NB4 (cell line): ENCODE measurements at places on chromosomes 16 and 17.
A peak's percentile ranks its signal among the peaks of the same experiment; 100 is the strongest.

DNA sequence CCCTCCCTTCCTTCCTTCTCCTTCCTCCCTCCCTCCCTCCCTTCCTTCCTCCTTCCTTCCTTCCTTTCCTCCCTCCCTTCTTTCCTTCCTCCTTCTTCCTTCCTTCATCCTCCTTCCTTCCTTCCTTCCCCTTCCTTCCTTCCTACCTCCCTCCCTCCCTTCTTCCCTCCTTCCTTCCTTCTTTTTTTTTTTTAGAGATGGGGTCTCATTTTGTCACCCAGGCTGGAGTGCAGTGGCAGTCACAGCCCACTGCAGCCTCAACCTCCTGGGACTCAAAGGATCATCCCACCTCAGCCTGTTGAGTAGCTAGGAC is 44.6 kb downstream of the COX4I1 start:
- DNase-seq, result no peak

GRCh38 chr17:70313086-70313852 is 143.9 kb downstream of the KCNJ2 start:
- DNase-seq, result no peak

DNA sequence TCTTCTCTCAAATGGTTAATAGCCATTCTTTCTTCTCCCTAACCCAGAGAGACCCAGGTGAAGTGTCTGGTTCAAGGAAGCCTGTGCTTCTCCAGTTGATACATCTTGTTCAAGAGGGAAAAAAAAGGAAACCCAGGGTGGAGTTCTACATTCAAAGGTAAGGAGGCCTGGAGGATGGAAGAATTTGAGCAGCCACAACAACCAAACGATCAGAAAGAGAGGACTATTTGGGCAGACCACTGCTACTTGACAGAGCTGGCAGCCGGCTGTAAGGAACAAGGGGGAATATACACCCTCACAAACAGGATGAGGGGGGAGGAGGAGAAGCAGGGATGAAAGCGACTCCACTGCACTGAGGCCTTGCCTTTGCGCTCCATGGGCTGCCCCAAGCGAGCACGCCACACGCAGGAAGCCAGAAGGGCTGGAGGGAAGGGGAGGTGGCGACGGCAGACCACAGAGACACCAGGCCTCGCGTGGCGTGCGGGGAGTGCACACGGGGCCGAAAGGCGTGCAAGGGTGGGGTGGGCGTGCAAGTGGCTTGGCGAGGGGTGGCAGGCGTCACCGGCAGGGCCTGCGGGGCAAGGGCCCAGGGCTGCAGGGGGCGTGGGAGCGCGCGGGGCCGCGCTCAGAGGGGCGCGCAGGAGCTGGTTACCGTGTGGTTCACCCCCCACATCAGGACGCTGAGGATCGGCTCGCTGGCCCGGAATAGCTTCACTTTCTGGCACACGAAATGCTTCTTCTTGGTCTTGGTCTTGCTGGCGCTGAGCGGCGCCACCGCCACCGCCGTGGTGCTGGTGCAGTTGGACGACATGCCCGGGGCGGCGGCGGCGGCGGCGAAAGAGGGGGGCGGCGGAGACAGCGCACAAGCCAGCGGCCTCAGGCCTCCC is 499 bp downstream of the PIP4K2B start:
- peak; percentile 74 for DNase-seq

DNA sequence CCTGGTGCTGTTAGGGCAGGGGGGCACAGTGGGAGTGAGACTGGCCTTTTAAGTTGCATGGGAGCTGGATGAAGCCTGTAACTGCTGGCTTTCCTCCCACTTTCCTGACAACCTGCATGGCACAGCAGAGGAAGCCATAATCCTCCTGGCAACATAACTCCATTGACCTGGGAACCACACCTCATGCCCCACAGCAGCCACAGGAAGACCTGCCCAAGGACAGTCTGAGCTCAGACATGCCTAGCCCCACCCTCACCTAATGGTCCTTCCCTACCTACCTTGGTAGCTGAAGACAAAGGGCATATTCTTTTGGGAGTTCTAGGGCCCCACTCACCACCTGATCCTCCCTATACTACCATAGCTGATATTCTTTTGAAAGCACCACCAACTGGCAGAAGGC is 482.2 kb upstream of the TOM1L1 start:
- no peak for DNase-seq

DNA sequence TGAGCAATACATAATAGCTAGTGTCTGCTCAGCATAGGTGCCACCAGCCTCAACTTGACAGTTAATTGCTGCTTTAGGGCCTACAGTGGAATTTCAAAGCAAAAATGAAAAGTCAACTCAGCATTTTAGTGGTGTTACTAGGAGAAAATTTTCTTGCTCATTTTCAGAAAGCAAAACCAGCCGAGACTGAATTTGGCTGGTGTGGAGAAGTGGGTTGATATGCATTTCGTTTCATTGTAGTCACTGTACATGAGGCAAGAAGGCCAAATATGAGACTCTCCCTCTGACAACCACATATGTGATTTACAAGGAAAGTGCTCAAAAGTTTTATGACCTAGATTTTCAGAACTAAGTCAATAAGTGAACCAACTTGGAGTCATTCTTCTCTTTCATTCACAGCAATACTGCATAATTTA is 54.0 kb downstream of the DUSP14 start:
- DNase-seq, result no peak

GRCh38 chr16:11621920-11622651 is 35.4 kb upstream of the LITAF start:
- no peak for DNase-seq

DNA sequence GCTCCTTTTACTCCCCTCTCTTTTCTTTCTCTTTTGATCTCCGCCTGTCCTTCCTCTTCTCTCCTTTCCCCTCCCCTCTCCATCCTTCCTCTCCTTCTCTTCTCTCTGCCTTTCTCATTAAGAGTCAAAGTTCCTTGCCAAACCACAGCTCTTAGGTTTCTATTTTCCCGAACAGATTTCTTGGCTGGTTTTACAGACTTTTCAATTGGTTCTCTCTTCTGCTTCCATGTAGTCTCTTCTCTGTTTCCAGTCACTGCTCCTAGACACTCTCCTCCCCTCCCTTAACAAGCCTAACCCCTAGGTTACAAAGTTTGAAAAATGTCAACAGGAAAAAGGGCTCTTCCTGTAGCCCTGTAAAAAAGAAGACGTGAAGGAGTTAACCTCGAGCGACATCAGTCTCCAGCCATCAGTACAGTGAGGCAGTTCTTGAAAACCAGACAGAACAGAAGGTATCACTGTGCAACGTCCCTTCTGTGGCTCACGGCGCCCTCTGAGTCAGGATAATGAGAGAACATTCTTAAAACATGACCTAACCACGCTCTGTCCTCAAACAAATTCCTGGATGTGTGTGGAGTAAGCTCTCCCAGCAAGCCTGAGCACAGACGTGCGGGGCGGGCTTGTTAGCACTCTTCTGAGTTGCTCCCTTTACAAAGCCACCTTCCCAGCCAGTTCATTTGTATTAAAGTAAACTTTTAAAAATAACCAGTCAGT is 11.6 kb upstream of the MARCHF10 start:
- DNase-seq, result peak; percentile 38

GRCh38 chr16:1997494-1998359 is 8.0 kb downstream of the SYNGR3 start:
- DNase-seq, result no peak

DNA sequence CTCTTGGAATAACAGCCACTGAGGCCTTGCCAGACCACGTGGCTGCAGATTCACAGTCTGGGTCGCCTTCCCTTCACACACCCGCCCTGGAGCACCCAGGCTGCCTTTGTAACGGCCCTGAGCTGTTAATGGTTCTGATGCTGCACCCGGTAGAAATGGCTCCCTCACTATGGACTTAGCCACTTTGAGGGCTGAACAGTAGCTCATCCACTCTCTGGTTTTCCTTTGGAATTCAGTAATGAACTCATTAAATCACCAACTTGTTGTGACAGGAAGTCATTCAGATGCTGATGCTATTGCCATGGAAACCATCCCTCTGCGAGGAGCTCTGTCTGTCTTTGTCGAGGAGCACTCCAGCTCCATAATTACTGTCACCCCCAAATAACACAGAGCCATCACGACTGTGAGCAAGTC is 59.2 kb downstream of the CDK5R1 start:
- no peak for DNase-seq

- DNase-seq, result no peak
Observed at GRCh38 chr17:40327735-40328385, 18.9 kb downstream of the RARA start.

DNA sequence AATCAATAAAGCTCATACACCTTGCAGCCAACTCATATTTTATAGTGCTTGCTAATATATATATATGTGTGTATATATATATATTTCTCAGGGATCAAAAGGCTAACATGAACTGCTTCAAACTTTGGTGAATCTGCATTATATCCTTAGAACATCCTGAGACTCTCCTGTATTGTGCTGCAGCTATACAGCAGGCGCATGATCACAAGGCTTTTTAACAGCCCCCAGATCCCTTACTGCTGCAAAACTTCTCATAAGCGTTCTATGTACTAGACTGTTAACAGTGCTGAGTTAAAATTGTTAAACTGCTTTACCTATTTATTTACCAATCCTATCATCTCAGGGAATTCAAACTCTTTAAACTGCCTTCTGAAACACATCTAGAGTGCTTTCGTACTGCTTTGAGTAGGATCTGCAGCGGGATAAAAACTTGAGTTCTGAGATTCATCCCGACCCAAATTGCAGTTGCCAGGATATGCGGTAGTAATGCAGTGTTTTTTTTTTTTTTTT is 1.3 kb downstream of the GPATCH8 start:
- DNase-seq, result peak; percentile 23

GRCh38 chr17:4098521-4099209 is 44.2 kb downstream of the ZZEF1 start:
- no peak for DNase-seq

GRCh38 chr16:54780266-54780665 is 150.4 kb upstream of the IRX5 start:
- DNase-seq, result no peak

DNA sequence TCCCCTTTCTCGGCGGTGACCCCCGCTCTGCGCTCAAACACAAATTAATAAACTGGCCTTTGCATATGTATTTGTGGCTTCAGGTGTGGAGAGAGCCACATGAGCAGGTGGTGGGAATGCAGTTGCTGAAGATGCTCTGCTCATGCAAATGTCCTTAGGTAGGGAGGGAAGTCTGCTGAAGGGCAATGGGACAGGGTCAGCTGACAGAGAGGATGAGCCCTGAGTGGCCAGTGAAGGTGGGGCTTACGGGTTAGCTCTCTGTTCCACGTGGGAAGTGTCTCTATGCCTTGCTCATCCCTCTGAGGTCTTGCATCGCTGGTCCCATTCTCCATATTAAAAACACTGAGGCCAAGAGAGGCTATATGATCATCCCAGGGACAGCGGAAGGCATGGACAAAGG is 74.2 kb upstream of the CCL1 start:
- no peak for DNase-seq

DNA sequence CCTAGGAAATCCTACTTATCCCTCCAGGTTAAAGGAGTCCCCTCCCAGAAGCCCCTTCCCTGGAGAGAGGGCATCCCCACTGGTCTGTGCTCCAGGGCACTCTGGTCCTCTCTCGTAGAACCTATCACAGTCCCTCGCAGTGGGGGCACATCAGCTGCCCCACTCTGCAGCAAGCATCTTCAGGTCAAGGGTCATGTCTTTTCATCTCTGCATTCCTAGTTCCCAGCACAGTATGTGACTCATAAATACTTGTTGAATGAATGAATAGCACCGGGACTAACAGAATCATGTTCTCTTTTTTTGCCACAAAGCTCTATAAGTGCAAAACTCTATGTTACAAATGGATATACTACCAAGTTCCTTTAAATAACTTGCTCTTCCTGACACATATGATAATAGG is 36.0 kb downstream of the RNF157 start:
- DNase-seq, result no peak

DNA sequence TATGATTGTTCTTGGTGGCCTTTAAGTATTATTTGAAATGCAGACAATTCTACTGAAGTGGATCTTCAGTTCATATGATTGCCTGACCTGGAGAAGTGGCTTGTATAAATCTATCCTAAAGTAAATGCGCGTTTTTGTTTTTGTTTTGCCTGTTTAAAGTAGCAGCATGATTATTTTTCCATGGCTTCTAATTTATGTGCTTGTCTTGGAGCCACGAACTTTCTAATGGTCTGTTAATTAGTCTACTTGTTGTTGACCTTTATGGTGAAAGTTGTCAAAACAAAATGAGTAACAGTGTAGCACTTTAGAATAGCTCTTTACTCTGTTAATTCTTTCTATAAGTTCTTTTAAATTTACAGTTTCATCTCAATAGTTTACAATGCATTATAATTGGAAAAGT is 1.7 kb downstream of the PRKAR1A start:
- DNase-seq, result no peak

- no peak for DNase-seq
Observed at GRCh38 chr17:73278049-73278464, 16.4 kb upstream of the CPSF4L start.

- no peak for DNase-seq
Observed at GRCh38 chr16:73483076-73483791, 435.3 kb upstream of the ZFHX3 start.

DNA sequence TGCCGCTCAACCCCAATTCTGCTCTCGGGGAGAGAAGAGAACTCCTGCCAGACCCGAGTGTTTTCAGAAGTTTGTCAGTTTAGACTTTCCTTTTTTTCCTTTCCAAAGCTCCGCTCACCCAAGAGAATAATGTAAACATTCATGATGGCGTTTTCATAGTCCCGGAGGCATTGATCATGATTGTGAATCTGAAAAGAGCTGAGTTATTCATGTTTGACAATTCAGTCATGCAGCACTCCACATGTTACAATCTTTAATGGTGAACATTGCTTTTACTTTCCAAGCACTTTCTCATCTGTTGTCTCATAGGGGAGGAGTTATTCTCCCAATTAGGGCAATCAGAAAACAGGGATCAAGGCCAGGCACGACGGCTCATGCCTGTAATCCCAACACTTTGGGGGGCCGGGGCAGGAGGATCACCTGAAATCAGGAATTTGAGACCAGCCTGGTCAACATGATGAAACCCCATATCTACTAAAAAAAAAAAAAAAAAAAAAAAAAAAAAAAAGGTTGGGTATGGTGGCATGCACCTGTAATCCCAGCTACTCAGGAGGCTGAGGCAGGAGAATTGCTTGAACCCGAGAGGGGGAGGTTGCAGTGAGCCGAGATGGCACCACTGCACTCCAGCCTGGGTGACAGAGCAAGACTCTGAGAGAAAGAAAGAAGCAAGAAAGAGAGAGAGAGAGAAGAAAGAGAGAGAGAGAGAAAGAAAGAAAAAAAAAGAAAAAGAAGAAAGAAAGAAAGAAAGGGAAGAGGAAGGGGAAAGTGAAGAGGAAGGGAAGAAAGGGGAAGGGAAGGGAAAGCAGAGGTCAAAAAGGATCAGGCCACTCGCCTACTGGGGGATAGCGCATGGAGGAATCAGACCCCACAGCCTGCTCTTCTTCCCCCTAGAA is 70.0 kb upstream of the TNRC6C start:
- no peak for DNase-seq

DNA sequence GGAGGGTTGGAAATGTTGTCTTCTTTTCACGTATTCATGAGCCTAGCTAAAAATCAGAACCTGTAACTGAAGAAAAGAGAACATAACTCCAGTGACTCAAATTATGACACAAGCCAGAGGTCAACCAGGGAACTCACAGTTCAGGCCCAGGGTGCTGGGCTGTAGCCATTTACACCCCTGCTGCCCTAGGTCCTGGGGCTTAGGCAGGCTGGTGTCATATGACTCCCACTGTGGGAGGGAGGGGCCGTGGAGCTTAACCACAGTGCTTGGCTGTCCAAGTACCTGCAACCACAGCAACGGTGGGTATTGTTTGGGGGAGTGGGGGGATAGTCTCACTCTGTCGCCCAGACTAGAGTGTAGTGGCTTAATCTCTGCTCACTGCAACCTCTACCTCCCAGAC is 71.1 kb upstream of the AMZ2 start:
- DNase-seq, result no peak

- DNase-seq, result no peak
Observed at GRCh38 chr17:76363107-76363842, 9.6 kb upstream of the PRPSAP1 start.
